Upper lobe of right lung (tissue), 1 donor: ENCODE measurements at places on chromosomes 12 and 14. TPM values are rescaled to one million over a fixed set of nuclear protein-coding genes. Genes with fewer than 3 reads are reported as not detected.

DNA sequence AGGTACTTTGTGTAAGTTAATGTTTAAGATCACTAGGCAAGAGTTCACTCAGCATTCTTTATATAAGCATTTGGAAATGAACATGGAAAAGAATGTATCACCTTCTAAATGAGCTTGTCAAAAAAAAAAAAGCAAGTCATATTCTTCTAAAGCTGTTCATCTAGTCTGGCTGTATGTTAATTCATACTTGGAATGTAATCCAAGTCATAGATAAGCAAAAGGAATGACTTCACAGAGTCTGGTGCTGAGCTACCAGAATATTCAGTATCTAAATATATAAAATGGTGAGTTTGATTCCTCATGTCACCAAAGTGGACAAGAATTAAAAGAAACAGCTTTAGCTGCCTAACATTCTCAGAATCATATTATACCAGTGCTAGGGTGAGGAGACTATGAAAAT, 4.9 kb downstream of the OR6C4 start:
- H3K4me1 ChIP-seq: no peaks in the 10 kb centered on the region
- no peaks in the 10 kb centered on the region for H3K27me3 ChIP-seq
- no peak for DNase-seq
- H3K36me3 ChIP-seq: no peaks in the 10 kb centered on the region
- no peak overlapping the region for H3K4me3 ChIP-seq

DNA sequence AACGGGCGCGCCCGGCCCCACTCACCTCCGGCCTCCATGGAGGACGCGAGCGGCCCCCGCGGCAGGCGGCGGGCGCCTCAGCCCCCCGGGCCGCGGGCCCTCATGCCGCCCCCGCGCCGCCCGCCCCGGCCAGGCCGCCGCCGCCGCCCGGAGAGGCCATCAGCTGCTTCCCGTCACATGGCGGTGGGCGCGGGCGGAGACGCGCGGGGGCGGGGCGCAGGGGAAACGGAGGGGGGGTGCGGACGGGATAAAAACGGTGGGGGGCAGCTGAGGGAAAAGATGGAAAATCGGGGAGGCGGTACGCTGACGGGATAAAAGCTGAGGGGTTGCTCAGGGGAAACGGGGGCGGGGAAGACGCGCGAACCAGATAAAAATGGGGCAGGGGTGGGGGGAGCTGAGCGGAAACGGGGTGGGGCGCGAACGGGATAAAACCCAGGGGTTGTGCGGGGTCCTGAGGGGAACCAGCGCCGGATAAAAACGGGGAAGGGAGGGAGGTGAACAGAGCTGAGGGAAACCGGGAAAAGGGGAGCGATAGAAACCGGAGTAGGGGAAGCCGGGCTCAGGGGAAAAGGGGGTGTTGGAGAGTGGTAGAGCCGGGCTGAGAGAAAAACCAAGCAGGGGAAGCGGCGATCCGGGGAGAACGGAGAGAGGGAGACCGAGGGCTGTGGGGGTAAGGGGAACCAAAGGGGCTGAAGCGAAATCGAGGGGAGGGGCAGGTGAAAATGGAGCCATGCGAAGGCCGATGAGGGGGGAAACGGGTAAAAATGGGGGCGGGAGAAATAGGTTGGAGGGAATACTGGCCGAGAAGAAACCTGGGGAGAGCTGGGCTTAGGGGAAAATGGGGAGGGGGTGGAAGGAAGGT, at the start of gene WSB2:
TSS of gene WSB2 (minus strand) at position 169 of the 862 bp plus-strand sequence. CDS start at position 38, 131 bp downstream.
- peak within 1 kb of the TSS; percentile 87 for H3K4me3 ChIP-seq
- no peaks in the 10 kb centered on the region for H3K36me3 ChIP-seq
- peak within 1 kb of the TSS; percentile 97 for H3K27ac ChIP-seq
- peaks cover 42% of the 10 kb centered on the region for H3K4me1 ChIP-seq
- H3K27me3 ChIP-seq: no peaks in the 10 kb centered on the region

GRCh38 chr14:54709444-54709843, 142.5 kb downstream of the SAMD4A start:
- H3K4me1 ChIP-seq: peaks cover 17% of the 10 kb centered on the region
- H3K36me3 ChIP-seq: no peaks in the 10 kb centered on the region
- H3K27ac ChIP-seq: no peak overlapping the region

GRCh38 chr12:113072136-113072535, 15.6 kb downstream of the DTX1 start:
- no peaks in the 10 kb centered on the region for H3K36me3 ChIP-seq
- H3K4me3 ChIP-seq: no peak overlapping the region
- H3K27me3 ChIP-seq: peaks cover 6% of the 10 kb centered on the region
- H3K4me1 ChIP-seq: no peaks in the 10 kb centered on the region
- no peak for DNase-seq

GRCh38 chr14:26286081-26286912, 311.5 kb downstream of the NOVA1 start:
- peaks cover 3% of the 10 kb centered on the region for H3K4me1 ChIP-seq
- H3K27ac ChIP-seq: no peak overlapping the region
- no peaks in the 10 kb centered on the region for H3K27me3 ChIP-seq
- DNase-seq: no peak

DNA sequence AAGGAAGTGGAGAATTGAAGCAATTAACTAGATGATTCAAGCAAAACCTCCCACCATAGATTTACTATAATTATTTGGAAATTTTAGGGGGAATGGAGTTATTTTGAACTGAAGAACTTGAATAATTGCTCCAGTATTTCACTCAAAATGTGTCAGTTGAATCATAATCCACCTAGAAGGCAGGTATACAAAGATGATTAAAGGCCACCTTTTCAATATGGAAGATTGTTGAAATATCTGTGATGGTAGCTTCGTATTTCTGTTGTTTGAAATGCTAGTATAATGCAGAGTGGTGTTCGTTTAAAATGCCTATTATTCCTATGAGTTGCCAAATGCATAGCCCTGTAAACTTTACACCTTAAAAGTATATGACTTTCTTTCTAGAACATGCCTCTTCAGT, 3.1 kb downstream of the HMGA2 start:
- H3K36me3 ChIP-seq: no peaks in the 10 kb centered on the region
- DNase-seq: no peak
- H3K4me3 ChIP-seq: no peak overlapping the region
- peaks cover 54% of the 10 kb centered on the region for H3K27me3 ChIP-seq
- H3K4me1 ChIP-seq: peaks cover 17% of the 10 kb centered on the region

- peaks cover 6% of the 10 kb centered on the region for H3K4me1 ChIP-seq
- no peak overlapping the region for H3K27ac ChIP-seq
Measured at GRCh38 chr12:75997658-75998057, 33.9 kb downstream of the PHLDA1 start.

DNA sequence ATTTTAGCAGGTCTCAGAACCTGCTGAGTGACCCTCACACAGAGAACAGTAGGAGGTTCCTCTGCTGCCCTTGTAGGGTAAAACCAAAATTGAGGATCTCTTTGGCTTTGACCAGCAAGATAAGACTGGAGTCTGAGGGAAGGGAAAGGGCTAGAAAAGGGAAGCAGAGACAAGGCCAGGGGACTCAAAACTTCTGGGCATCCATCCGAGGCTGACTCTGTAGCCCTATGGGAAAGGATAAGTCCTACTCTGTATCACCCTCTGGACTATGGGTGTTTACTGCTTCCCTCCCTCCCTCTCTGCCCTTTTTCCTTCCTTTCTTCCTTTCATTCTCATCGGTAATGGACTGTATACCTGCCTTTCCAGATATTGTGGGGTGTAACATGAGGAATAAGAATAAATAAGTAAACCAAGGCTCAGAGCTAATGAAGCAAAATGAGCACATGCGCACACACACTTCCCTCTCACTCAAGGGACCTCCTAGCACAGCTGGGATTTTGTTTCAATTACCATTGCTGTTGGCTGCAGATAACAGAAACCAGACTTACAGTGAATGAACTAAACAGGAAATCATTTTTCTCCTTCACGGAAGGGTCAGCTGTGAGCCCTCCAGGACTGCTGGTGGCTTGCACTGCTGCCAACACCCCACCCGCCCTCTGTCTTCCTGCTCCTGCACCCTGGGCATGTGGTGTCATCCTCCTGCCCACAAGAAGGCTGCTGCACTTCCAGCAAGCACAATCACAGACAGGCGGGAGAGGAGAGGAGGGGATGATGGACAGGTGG, 404.4 kb upstream of the CCDC196 start:
- no peaks in the 10 kb centered on the region for H3K27me3 ChIP-seq
- no peak for DNase-seq
- H3K36me3 ChIP-seq: no peaks in the 10 kb centered on the region
- H3K4me3 ChIP-seq: no peak overlapping the region
- H3K4me1 ChIP-seq: no peaks in the 10 kb centered on the region

GRCh38 chr14:89107626-89108025, 283.2 kb downstream of the TTC8 start:
- H3K36me3 ChIP-seq: no peaks in the 10 kb centered on the region
- DNase-seq: no peak
- peaks cover 3% of the 10 kb centered on the region for H3K27me3 ChIP-seq
- no peak overlapping the region for H3K4me3 ChIP-seq
- no peaks in the 10 kb centered on the region for H3K4me1 ChIP-seq
- no peak overlapping the region for H3K27ac ChIP-seq

- no peaks in the 10 kb centered on the region for H3K27me3 ChIP-seq
- DNase-seq: peak; percentile 34
- H3K36me3 ChIP-seq: peaks cover 39% of the 10 kb centered on the region
- no peak overlapping the region for H3K27ac ChIP-seq
Measured at GRCh38 chr12:53067074-53067992, 11.9 kb downstream of the SPRYD3 start.

DNA sequence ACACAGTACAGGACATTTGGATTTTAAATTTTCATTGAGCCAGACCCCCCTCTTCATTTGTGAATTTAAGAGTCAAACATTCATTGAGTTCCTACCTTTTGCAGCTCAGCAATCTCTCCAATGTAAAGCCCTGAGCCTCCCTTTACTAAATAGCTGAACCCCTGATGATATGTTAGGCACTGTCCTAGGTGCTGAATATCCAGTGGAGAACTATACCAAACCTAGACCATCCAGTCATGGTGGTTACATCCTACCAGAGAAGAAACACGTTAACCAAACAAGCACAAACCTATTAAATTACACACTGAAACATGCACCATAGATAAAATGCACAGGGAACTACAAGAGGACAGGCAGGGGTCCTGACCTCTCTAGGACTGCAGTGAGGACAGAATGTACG, 1585.3 kb upstream of the TMEM132C start:
- no peaks in the 10 kb centered on the region for H3K36me3 ChIP-seq
- no peak overlapping the region for H3K4me3 ChIP-seq
- H3K27ac ChIP-seq: no peak overlapping the region
- H3K27me3 ChIP-seq: no peaks in the 10 kb centered on the region
- no peaks in the 10 kb centered on the region for H3K4me1 ChIP-seq

TPPP2 gene
- not detected for total RNA-seq

GAPDH gene
- 736 TPM for total RNA-seq

PRMT5 gene
- 38.9 TPM for total RNA-seq
